ENCODE measurements at places on chromosomes 2 and 18. TPM values are rescaled to one million over a fixed set of nuclear protein-coding genes. Genes with fewer than 3 reads are reported as not detected.

- DNase-seq = no peak
Measured at GRCh38 chr2:17762451-17762850, 8.5 kb downstream of the GEN1 start.

DNA sequence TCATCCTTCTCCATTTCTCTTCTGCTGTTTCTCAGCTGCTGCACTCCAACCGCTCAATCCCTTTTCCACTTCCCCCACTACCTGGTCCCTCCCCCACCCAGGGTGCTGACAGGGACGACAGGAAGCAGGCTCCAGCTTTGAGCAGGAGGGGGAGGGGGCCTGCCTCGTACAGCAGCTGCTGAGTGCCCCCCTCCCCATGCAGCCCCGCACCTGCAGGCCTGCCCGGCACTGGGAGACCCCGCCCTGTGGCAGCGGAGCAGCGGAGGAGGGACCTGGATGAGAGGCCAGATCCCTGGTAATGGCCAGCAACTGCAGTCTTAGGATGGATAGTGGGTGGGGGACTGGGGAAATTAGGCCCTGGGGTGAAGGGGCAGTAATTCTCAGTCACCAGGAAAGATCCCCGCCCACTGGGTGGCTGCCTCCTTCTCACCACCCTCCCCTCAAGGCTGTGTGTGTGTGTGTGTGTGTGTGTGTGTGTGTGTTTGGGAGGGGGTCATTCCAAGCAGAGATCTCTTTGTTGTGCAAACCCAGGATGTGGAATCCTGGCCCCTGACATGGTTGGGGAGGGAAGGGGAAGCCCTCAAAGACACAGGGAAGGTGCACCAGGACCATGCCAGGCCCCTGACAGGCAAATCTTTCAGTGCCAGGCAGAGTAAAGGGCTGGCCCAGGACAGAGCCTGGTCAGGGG is 6.8 kb upstream of the CRYBA2 start:
- DNase-seq = no peak

DNA sequence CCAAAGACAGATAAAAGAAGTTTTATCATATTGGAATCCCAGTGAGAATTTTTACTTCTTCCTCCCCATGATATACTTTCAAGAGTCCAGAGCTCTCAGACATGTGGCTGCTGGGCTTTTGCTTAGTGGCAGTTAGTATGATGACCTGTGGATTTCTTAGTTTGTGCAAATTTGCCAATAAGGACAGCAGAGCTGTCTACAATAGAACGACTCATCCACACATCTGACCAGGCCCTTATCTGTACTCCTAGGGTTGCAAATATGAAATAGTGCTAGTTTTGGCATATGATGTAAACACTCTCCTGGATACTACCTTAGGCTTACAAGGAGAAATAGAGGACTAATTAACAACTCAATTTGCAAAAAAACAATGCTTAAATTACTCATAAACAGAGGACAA is 758.4 kb upstream of the TMEFF2 start:
- no peak for DNase-seq

DNA sequence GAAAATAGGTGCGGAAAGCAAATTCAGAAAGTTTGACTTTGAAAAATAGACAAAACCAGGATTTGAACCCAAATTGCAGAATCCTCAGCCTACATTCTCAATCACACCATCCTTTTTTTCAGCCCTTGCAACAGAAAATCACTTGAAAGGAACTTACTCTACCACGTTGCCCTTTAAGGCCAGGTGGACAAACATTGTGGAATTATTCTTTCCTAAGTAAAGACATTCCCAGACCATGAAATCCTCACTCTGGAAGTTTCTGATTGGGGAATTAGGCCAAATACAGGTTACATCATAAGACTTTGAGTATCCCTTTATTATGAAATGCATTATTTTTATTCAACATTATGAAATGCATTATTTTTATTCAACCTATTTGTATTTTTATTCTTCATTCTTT is 259.4 kb downstream of the RAD51AP2 start:
- DNase-seq = no peak

- peak; percentile 73 for DNase-seq
Measured at GRCh38 chr2:20577495-20578235, 73.2 kb downstream of the HS1BP3 start.

DNA sequence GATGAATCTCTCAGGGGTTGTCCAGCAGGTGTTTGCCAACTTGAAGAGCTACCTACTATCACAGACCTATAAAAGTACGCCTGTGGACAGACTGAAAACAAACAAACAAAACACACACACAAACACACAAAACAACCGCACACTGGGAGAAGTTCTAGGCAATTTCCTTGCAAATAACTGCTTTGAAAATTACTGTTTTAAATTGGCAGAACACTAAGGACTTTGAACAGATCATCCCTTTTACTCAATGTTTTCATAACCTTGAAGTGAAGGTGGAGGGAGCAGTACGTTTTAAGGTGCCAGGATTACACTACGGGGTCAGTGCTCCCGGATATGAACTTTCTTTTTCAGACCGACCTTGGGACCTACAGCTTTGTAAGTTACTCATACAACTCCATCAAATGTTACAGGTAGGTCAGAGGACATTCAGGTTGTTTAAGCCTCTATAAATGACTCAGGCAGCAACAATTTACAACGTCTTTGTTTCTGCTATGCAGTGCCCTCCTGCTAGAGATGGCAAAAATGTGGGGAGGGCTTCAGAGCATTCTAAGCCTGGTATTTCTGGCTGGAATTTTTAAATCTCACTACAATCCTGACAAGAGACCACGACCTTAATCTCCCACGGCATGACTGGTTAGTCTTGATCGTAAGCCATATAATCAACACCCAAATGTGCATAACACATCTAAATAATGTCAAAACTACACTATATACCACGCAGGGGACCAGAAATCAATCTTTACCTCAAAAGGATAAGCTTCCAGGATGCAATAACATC is 1.4 kb upstream of the SLC20A1 start:
- no peak for DNase-seq

DNA sequence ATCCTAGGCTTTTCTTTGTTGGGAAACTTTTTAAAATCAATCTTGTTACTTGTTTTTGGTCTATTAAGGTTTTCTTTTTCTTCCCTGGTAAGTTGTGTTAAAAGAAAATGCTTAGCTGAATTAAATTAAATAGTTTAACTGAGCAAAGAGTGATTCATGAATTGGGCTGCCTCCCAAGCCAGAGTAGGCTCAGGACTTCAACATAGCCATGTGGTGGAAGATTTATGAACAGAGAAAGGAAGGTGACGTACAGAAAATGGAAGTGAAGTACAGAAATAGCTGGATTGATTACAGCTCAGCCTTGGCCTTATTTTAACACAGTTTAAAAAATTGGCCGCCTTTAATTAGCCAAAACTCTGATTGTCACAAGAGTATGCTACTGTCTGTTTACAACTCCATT is 27.9 kb upstream of the GALNT5 start:
- DNase-seq = no peak

DNA sequence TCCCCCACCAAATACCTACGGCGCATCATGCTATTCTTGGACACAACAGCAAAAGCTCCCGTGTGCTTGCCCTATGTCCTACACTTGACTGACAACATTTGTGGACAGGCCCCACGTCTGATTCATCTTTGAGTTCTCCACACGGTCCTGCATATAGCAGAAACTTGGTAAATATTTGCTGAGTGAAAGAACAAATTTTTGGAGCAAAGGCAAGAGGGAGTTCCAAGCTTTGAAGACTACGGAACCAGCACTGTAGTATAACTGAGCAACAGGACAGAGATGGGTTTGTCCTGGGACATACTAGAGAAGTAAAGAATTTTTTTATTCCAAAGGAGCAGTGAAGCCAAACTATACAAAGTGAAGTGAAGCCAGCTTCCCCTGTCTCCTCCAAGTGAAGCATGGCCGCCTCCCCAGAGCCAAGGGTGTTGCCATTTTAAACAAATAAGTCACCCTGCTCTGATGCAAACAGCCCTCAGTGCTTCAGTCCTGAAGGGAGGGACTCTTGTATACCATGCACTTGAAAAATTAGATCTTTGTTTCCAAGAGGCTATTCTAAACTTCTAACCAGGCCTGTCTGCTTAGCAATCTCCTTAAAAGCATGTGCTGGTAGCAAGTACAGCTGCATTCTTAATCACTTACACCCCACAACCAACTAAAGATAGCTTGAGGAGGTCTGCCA is 35.9 kb downstream of the SPRED2 start:
- no peak for DNase-seq

- no peak for DNase-seq
Measured at GRCh38 chr18:25873833-25874232, 216.6 kb downstream of the SS18 start.

DNA sequence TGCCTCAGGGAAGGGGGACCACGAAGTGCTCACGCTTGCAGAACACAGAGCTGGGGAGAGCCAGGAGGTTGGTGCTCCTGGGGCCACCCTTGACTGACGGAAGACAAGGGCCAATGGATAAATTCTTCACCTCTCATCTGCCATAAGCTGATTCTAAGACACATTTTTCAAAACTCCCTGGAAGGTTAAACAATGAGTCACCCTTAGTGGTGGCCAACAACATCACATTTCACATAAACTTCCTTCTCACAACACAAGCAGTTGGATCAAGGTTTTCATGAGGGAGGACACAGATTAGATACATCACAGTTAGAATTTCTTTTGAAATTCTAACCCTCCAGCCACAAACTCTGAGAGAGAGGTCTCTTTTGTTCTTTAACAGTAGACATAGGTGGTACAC is 713.6 kb upstream of the POU3F3 start:
- no peak for DNase-seq

DNA sequence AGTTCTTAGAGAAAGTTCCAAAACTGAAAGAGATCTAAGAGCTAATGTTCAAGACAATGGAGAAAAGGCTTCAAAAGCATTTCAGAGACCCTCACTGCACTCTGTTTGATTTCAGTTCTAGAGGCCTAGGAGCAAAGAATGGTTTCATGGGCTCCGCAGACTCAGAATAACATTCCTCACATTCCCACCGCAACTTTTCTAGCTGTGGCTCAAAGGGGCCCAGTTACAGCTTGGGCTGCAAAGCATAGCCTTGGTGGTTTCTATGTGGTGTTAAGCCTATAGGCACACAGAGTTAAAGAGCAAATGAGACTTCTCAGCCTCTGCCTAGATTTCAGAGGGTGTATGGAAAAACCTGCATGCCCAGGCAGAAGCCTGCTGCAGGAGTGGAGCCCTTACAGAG is 73.0 kb downstream of the FSIP2 start:
- DNase-seq = no peak

GRCh38 chr2:39068299-39069135 is 52.3 kb downstream of the SOS1 start:
- no peak for DNase-seq

GRCh38 chr2:137249463-137250130 is 484.3 kb downstream of the THSD7B start:
- no peak for DNase-seq

Gene DAW1
- 2.2 TPM for total RNA-seq

Gene EML6
- 9.1 TPM for total RNA-seq

Gene PRSS56
- total RNA-seq = not detected

Gene VRK2
- 24.6 TPM for total RNA-seq

Gene CAPN14
- total RNA-seq = 0.97 TPM

Gene TBR1
- total RNA-seq = not detected

Gene IL36RN
- total RNA-seq = not detected

Gene GDF7
- total RNA-seq = 3.7 TPM

Gene G6PC2
- not detected for total RNA-seq

Gene GREB1
- 0.46 TPM for total RNA-seq

Data from spleen (tissue), 13 donors.